ENCODE measurements at places on chromosomes 11 and 22. TPM values are rescaled to one million over a fixed set of nuclear protein-coding genes. Genes with fewer than 3 reads are reported as not detected.

GRCh38 chr22:48391171-48391711 is 1436.4 kb downstream of the BRD1 start:
- DNase-seq, result no peak

DNA sequence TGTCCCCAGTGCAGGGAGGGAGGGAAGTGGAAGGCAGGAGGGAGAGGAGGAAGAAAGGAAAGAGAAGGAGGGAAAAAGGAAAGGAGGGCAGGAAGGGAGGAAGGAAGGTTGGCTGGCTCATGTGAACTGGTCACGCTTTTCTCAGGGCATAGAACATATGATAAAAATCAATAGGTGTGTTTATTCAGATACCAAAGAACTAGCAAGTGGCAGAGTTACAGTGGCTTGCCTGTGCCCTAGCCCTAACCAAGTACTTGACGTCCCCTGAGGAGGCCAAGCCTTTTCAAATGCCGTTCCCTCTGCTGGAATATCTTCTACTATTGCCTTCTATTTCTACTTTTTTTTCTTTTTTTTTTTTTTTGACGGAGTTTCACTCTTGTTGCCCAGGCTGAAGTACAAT is 33.5 kb downstream of the CHRDL2 start:
- DNase-seq, result no peak

DNA sequence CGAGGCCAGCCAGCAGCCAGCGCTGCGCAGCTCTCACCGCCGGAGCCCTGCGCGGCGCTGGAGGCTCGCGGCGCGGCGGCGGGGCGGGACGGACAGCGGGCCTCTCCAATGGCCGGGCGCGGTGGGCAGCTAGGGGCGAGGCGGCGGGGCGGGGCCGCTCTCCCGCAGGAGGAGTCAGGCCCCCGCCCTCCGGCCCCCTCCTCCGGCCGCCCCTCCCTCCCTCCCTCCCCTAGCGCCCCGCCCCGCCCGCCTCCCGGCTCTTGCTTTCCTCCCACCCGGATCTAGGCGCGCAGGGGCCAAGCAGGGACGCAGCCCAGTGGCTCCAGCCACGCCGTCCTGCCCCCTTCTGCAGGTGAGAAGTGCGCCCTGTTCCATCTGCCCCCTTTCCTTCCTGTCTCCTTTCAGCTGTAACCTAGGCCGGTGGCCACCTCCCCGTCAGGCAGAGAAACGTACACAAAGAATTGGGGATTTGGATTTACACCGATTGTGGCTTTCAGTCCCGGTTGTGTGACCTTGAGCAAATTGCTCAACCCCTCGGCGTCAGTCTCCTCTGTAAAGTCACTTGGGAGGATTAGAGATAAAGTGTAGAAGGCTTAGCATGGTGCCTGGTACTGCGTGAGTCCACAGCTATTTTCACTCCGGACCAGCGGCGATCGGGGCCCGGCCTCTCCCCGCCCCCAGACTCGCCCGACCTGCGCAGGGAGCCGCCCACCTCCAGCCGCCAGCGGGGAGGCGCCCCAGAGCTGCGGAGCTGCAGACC is at the start of gene FZD4:
FZD4 (minus strand) TSS at position 35 of the 760 bp plus-strand sequence. CDS start 310 bp downstream, outside the sequence.
- peak; percentile 89 for DNase-seq

Gene SHISA8
- total RNA-seq, result not detected

All from RPMI7951 (cell line).